ENCODE measurements at places on chromosomes 2 and 18.

DNA sequence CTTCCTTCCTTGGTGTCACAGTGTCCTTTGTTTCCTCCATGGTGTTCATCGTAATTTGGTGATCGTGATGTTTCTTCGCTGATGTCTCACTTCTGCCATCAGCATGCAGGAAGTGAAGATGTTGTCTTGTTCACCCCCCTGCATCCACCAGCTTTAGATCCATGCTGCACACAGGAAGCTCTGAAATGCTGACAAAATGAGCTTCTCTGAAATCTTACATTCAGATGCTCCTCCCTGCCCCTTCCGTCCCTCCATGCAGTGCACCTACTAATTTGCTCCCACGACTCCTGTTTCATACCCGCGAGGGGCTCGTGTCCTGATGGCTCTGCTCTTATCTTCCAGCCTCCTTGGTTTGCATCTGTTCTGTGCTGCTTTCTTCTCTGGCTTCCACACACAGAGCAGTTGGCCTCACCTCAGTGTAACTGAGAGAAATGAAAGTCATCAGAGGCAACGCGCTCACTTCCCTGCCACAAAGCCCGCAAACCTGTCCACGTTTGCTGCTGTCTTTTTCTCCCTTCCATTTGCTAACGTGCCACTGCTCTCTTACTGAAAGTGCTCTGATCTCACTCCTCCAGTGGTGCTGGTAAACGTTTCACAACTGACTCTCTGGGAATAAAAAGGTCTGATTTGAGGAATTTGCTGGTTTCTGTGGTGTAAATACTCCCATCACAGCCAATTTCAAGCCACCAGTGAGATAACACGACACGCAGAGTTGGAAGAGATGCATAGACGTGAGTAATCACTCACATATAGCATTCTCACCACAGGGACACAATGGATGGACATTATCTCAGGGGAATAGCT, 41.0 kb upstream of the MGAT4A start:
- DNase-seq = no peak

GRCh38 chr2:9972621-9973479, 21.4 kb downstream of the GRHL1 start:
- no peak for DNase-seq

GRCh38 chr2:71505086-71505769, 51.9 kb downstream of the DYSF start:
- DNase-seq = no peak

GRCh38 chr2:157487271-157487610, 43.4 kb upstream of the CYTIP start:
- no peak for DNase-seq

DNA sequence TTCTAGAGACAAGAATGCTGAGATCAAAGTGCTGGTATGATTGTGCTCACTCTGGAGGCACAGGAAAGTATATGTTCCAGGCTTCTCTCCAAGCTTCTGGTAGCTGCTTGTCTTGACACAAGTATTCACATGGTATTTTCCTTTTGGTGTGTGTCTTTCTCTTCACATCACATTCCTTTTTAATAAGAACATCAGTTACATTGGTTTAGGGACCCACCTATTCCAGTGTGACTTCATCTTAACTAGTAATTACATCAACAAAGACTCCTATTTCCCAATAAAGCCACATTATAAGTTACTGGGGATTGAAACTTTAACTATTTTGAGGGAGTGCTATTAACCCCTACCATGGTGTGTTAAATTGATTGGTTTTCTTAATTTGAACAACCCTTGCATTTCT, 119.1 kb downstream of the FSIP2 start:
- no peak for DNase-seq

- no peak for DNase-seq
Observed at GRCh38 chr18:63253014-63253413, 66.6 kb downstream of the BCL2 start.

DNA sequence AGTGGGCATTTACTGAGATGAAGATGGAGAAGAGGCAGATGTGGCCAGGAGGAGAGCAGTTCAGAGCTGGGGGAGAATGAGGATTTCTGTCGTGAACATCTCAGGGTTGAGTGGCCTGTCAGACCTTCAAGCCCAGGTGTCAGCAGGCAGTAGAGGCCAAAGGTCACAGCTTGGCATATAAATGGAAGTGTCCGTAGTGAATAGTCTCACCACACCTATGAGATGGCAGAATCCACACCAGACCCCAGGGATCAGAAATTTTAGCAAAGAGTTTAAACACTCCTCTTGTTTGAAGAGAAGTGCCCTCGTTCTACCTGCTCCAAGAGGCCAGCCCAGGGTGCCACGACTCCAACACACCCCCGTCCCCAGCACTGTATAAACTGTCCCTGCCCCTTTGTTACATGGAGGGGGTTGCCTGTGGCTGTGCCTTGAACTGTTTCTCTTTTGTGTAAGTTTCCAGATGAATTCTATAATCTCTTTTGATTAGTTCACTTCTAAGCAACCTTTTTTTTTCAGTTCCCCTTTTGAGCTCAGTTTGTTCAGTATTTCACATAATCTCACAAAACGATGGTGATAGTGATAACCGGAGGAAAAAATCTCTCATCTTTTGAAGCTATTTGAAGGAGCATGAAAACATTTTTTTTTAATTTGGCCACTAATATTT, 69.0 kb upstream of the TTC39C start:
- DNase-seq = no peak

GRCh38 chr2:20224716-20225293, at the start of gene SDC1:
TSS of gene SDC1 (minus strand) at chr2:20225130. CDS start at chr2:20224867, 263 bp downstream.
- DNase-seq = peak; percentile 65

DNA sequence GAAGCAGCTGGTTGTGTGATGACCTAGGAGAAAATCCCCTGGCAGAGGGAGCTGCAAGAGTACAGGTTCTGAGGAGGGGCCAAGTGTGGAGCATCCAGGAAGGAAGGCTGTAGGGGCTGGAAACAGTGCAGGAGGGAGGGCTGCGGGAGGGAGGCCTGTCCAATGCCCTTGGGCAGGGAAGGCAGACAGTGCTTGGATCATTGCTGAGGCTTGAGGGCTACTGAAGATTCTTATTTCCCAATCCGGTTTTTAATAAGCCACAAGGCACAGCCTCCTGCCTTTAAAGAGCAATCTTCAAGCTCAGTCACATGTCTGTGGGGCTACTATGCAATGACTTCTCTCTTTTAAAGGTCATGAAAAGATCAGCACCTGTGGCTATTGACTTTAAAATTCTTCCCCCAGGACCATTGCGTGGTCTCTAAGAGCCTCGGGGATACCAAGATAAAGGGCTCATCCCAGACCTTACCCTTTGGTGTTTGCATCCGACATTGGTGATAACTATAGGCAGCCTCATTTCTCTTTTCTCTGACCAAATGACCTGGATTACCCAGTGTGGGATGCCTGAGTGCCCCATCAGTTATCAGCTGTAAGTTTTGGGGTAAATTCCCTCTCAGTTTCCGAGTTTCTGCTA, 149.6 kb downstream of the DOCK10 start:
- peak; percentile 14 for DNase-seq

- no peak for DNase-seq
Observed at GRCh38 chr2:233112329-233112728, 52.2 kb downstream of the INPP5D start.
